ENCODE measurements at places on chromosomes 2 and 18.

GRCh38 chr18:45449418-45450227 lies 165.7 kb upstream of the SLC14A2 start:
- peak overlapping the region; percentile 44 for H3K27ac ChIP-seq
- no peaks in the 10 kb centered on the region for H3K36me3 ChIP-seq
- H3K4me1 ChIP-seq, result no peaks in the 10 kb centered on the region
- H3K4me3 ChIP-seq, result no peak overlapping the region
- peak; percentile 30 for DNase-seq

DNA sequence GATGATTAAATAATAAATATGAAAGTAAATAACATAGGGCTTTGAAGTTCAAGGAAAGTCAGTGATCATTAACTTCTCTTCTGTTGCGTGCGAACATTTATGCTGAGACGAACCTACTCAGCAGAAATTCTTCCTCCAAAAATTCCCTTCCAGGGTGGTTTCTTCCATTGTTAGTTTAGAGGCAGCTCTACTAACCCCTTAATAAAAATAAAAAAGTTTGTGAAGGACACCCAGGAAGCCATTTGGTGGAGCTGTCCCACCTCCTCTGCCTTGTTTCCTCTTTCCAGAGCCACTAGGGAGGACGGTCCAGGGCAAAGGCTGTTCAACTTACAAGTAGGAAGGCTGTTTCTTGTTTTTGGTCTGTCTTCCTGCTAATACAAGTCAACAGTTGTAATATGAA lies 2.1 kb upstream of the SMAD2 start:
- no peak overlapping the region for H3K27ac ChIP-seq
- H3K36me3 ChIP-seq, result no peaks in the 10 kb centered on the region
- peaks cover 34% of the 10 kb centered on the region for H3K4me1 ChIP-seq

DNA sequence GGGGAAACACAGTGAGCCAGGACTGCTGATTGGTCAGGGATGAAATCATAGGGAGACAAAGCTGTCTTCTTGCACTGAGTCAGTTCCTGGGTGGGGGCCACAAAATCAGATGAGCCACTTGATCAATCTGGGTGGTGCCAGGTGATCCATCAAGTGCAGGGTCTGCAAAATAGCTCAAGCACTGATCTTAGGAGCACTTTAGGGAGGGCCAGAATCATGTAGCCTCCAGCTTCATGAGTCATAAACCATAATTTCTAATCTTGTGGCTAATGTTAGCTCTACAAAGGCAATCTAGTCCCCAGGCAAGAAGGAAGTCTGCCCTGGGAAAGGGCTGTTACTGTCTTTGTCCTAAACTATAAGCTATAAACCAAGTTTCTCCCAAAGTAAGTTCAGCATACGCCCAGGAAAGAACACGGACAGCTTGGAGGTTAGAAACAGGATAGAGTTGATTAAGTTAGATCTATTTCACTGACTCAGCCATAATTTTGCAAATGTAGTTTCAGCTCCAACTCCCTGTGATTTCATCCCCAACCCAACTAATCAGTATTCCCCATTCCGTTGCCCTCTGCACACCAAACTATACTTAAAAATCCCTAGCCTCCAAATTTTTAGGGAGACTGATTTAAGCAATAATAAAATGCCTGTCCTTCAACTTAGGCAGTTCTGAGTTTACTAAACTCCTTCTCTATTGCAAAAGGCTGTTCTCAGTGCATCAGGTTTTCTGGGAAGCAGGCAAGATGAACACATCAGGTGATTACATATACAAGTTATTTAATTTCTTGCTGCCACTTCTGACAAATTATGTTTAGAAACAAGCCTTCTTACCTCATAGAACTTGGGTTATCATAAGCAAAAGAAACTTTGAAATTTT lies 226.9 kb upstream of the SPOPL start:
- no peak overlapping the region for H3K4me3 ChIP-seq
- no peaks in the 10 kb centered on the region for H3K27me3 ChIP-seq
- H3K27ac ChIP-seq, result no peak overlapping the region

- H3K27ac ChIP-seq, result no peak overlapping the region
- H3K27me3 ChIP-seq, result no peaks in the 10 kb centered on the region
- H3K4me3 ChIP-seq, result no peak overlapping the region
- H3K36me3 ChIP-seq, result no peaks in the 10 kb centered on the region
- DNase-seq, result no peak
Observed at GRCh38 chr2:128038411-128038810, 10.6 kb upstream of the SAP130 start.

GRCh38 chr2:74764429-74765272 lies 69.3 kb upstream of the HK2 start:
- H3K4me1 ChIP-seq, result peaks cover 15% of the 10 kb centered on the region
- H3K36me3 ChIP-seq, result no peaks in the 10 kb centered on the region
- no peaks in the 10 kb centered on the region for H3K27me3 ChIP-seq
- no peak overlapping the region for H3K27ac ChIP-seq
- DNase-seq, result no peak

DNA sequence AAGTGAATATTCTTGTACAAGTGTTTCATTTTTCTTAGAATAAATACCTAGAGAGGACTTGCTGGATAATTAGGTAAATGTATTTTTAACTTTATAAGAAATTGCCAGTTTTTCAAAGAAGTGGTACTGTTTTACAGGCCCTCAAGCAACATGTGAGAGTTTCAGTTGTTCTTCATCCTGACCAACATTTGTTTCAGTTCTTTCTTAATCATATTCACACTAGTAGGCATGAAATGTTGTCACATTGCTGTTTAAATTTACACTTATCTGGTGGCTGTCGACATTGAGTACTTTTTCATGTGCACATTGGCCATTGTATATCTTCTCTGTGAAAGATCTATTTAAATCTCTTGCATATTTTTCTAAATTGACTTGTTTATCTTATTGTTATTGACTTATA lies 178.1 kb downstream of the ACOXL start:
- H3K36me3 ChIP-seq, result no peaks in the 10 kb centered on the region
- no peak overlapping the region for H3K27ac ChIP-seq
- DNase-seq, result no peak

DNA sequence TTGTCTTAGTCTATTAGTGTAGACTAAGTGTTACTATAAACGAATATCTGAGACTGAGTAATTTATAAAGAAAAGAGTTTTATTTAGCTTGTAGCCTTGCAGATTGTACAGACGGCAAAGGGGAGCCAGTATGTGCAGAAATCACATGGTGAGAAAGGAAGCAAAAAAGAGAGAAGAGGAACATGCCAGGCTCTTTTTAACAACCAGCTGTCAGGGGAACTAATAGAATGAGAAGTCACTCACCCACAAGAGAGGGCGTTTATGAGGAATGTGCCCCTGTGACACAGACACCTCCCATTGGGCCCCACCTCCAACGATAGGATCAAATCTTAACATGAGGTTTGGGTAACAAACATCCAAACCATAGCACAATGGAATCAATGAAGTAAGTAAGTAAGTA lies 20.6 kb upstream of the ZNF804A start:
- H3K4me1 ChIP-seq, result no peaks in the 10 kb centered on the region
- H3K4me3 ChIP-seq, result no peak overlapping the region
- no peak overlapping the region for H3K27ac ChIP-seq

DNA sequence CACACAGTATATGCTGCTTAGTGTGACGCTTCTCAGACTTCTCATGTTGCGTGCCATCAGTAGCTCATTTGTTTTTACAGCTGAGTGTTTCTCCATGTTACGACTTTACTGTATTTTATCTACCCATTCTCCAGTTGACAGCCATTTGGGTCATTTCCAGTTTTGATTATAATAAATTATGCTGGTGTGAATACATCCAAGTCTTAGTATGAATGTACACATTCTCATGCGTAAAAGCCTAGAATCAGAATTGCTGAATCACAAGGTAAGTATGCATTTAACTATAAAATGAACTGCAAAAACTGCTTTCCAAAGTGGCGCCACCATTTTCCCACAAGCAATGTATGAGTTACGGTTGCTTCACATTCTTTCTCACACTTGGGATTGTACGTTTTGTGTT lies 184.2 kb upstream of the SLC35G4 start:
- H3K27me3 ChIP-seq, result no peaks in the 10 kb centered on the region
- no peaks in the 10 kb centered on the region for H3K36me3 ChIP-seq
- no peaks in the 10 kb centered on the region for H3K4me1 ChIP-seq
- H3K27ac ChIP-seq, result no peak overlapping the region

- no peaks in the 10 kb centered on the region for H3K36me3 ChIP-seq
- H3K4me1 ChIP-seq, result peaks cover 35% of the 10 kb centered on the region
- no peak overlapping the region for H3K4me3 ChIP-seq
- DNase-seq, result no peak
- H3K27me3 ChIP-seq, result no peaks in the 10 kb centered on the region
Observed at GRCh38 chr2:173079141-173079540, 3.5 kb downstream of the MAP3K20 start.

DNA sequence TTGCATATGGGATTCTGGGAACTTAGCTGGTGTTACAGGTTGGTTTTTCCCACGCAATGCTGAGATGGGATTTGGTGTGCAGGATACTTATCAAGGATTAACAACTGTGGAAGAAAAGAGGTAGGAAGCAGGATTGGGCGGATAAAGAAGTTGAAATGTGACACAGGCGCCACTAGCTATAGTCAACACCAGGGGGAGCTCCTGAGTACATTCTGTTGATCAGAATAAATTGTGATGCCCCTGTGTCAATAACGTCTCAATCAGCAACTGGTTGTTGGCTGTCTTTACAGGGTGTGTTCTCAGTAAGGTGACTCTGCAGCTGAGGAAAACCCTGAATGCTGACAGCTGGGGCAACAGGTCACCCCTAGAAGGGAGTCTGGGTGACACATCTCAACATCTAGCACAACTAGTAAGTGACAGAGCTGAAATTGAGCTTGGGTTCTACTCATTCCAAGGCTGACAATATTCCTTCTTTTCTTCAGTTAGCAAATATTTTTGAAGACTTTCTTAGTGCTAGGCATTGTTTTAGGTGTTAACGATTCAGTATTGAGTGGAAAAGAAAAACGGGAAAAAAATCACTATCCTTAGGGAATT lies 143.0 kb downstream of the ARL6IP6 start:
- no peak overlapping the region for H3K27ac ChIP-seq
- H3K4me3 ChIP-seq, result no peak overlapping the region
- peak; percentile 11 for DNase-seq
- H3K27me3 ChIP-seq, result no peaks in the 10 kb centered on the region
- H3K36me3 ChIP-seq, result no peaks in the 10 kb centered on the region

DNA sequence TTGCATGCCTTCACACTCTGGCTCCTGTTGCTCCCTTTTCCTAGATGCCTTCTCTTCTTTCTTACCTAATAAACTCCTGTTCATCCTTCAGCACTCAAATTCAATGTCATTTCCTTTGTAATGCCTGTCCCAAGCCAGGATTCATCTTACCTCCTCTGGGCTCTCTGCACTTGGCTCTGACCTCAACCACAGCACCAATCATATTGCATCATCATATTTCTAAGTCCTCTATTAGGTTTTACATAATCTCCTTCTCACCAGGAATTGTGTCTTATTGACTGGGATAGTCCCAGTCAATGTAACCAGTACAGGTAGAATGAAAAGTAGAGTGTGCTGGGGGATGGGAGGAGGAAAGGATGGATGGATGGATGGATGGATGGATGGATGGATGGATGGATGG lies 187.1 kb downstream of the NRP2 start:
- no peaks in the 10 kb centered on the region for H3K36me3 ChIP-seq
- no peak for DNase-seq
- no peaks in the 10 kb centered on the region for H3K27me3 ChIP-seq
- H3K27ac ChIP-seq, result no peak overlapping the region
- no peak overlapping the region for H3K4me3 ChIP-seq
- no peaks in the 10 kb centered on the region for H3K4me1 ChIP-seq

GRCh38 chr2:176035013-176035691 lies 33.1 kb upstream of the LNPK start:
- no peak overlapping the region for H3K4me3 ChIP-seq
- H3K27ac ChIP-seq, result peak overlapping the region; percentile 55
- no peaks in the 10 kb centered on the region for H3K27me3 ChIP-seq

GRCh38 chr2:121076498-121076820 lies 208.5 kb downstream of the TFCP2L1 start:
- no peak overlapping the region for H3K27ac ChIP-seq
- H3K4me1 ChIP-seq, result peaks cover 3% of the 10 kb centered on the region
- H3K36me3 ChIP-seq, result no peaks in the 10 kb centered on the region
- DNase-seq, result no peak
